ENCODE measurements at places on chromosomes 7 and 10.

DNA sequence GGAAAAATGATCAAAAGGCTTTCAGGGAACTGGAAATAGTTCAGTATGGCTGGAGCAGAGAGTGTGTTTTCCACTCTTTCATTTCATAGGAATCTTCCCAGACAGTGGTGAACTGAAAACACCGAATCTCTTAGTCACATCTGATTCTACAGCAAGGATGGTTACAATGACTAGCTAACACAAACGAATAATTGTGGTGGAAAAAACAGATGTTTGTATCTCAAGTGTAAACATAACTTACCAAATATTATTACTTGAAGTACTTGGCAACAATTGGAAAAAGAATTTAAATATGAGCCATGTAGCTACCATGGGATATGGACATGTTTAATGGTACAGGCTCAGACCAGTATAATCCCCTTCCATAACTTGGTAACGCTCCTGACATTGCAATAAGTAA lies 21.1 kb upstream of the BPGM start:
- no peak for DNase-seq

GRCh38 chr10:119520283-119520682 lies 22.2 kb downstream of the RGS10 start:
- DNase-seq: no peak

- no peak for DNase-seq
Observed at GRCh38 chr10:6494936-6495592, 85.0 kb downstream of the PRKCQ start.

DNA sequence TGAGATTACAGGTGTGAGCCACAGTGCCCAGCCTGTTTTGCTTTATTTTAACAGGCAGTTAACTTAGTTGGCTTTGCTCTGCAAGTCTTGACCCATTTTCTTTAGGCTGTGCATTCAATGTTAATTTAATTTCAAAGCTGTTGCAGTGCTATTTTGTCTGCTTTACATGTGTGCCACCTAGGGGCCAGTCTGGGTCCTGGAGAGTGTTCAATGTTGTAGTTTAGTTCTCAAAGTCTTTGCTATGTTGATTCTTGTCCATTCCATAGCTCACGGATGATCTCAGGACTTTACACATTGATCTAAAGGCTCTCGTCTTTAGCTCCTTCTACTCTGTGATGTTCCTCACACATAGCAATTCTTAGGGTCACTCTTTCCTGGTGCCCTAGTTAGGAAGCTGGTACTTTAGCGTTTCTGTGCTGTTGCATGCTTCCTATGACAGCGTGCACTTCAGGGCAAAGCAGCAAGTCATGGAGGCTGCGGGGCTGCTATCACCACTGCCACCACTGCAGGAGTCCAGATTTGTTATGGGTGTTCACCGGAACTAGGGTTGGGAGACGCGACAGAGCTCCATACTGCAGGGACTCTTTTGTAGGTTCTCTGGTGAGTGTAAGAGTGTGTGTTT lies 16.4 kb upstream of the ABCA13 start:
- DNase-seq: no peak

DNA sequence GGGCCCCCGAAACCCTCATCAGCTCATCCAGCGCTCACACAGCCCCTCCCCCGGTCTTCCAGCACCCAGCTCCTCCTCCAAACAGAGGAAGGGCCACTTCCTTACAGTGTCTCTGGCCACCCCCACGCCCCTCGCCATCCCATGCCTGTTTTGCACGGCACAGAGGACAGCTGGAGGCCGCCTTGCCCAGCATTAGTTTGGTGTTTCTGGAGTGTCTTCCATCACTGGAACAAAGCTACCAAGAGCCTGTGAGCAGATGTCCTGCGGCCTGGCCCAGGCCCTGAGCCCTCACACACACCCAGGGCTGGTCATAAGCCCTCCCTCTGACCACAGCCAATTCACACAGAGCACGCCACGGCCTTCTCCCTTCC lies 82.3 kb downstream of the MAD1L1 start:
- DNase-seq: no peak

DNA sequence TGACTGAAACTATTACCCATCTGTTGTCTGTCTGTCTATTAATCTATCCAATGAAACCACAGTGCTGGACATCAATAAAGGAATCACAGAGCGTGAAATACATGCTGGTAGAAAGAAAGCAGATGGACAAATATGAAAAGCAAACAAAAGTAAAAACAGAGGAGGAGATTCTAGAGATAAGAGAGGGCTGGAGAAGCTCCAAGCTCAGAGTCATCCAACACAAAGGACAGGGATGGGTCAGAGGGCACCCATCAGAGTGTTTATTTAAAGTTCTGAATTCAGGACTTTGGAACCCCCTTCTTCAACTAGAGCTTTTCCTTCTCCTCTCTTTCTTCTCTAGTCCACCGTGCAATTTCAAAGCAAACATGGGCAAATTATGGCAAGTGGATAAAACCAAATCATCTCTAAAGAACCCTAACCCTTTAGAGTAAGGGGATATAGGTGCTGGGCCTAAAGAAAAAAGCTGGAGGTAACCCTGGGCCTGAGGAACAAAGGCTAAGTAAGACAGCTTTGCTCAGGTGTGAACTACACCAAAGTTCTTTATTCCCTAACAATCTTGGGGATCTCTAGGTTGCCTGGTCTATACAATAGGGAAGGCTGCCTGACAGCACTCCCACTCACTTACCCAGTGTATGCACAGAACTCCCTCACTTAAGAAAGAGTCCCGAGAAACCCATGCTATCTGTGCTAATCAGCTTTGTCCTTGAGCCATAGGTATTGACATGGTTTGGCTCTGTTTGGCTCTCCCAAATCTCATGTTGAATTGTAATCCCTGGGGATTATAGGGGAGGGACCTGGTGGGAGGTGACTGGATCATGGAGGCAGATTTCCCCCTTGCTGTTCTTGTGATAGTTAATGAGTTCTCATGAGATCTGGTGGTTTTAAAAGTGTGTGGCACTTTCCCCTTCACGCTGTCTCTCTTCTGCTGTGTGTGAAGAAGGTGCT lies 97.0 kb downstream of the BAMBI start:
- no peak for DNase-seq
